Cerebellar nuclear complex (tissue), 1 donor: ENCODE measurements at places on chromosomes 13 and 19.

GRCh38 chr13:111862836-111863815 is 203.8 kb upstream of the SOX1 start:
- DNase-seq: no peak

DNA sequence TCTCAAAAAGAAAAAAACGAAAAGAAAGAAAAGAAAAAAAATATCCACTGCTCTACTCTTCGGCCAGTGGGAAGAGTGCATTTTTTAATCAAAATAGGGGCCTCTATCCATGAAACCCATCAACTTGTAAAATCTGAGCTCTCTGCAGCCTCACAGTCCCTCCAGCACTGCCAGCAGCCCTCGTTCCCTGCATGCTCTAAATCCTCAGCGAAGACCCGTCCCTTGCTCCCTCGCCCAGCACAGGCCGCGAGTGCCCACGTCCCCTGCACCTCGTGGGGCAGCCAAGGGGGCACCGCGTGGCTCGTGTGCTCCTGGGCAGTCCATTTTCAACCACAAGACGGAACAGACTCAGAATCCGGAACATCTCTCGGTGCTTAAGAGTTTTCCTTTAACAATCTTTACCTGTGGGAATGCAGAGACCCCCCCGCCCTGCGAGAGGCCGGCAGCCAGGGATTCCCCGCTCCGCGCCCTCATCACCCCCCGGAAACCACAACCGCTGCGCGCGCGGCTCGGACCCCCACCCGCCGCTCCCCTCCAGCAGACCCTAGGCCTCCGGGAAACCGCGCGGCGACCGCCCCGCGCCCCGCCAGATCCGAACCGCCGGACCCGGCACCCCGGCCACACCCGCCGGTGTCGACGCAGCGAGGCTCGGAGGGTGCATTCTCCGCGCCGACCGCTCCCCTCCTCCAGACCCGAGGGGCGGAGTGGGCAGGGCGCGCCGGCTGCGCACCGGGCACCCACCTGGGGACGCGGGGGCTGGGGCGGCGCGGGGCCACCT is 638 bp downstream of the ANKRD27 start:
- no peak for DNase-seq

- no peak for DNase-seq
Measured at GRCh38 chr19:14031719-14032480, at the start of gene IL27RA. IL27RA (plus strand) TSS chr19:14031762; CDS start chr19:14031873, 111 bp downstream.

GRCh38 chr13:28792992-28793391 is 27.1 kb upstream of the MTUS2 start:
- DNase-seq: no peak
